ENCODE measurements at places on chromosomes 12 and 14.

GRCh38 chr14:104363891-104364760 lies 215.4 kb upstream of the C14orf180 start:
- no peak overlapping the region for H3K27ac ChIP-seq
- H3K4me3 ChIP-seq: no peak overlapping the region
- H3K4me1 ChIP-seq: no peaks in the 10 kb centered on the region
- DNase-seq: no peak
- H3K36me3 ChIP-seq: no peaks in the 10 kb centered on the region

DNA sequence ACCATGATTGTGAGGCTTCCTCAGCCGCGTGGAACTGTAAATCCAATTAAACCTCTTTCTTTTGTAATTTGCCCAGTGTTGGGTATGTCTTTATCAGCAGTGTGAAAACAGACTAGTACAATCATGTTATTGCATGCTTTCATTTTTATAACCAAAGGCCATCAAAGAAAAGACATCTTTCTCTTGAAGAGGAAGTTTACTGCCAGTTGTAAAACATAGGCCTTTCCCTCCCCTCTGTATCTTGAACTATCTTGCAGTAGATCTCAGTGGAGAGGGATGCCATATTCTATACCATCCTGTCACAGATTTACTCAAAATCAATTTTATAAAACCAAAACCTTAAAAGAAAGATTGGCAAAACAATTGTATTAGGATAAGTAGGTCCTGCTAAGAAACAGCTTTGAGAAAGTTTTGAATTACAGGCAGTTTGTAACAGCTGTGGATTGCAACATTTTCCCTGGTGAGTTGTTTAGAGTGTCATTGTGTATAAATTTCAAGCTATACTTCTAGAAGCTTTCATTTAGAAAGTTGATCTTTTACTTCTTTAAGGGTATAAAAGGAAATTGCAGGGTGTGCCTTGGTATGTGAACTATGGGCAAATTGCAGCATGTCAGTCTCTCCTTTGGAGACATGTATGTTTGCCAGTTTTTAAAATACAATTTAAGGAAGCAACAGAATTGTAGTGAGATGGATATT lies 128.0 kb downstream of the ATP23 start:
- no peaks in the 10 kb centered on the region for H3K36me3 ChIP-seq
- H3K4me3 ChIP-seq: no peak overlapping the region
- no peak for DNase-seq
- peak overlapping the region; percentile 54 for H3K27ac ChIP-seq
- H3K27me3 ChIP-seq: peaks cover 2% of the 10 kb centered on the region

GRCh38 chr14:103916636-103917262 lies 11.5 kb upstream of the TDRD9 start:
- H3K27ac ChIP-seq: no peak overlapping the region
- no peaks in the 10 kb centered on the region for H3K27me3 ChIP-seq
- DNase-seq: no peak

GRCh38 chr12:123026094-123026853 lies 45.8 kb downstream of the ARL6IP4 start:
- no peak for DNase-seq
- H3K27ac ChIP-seq: no peak overlapping the region
- peaks cover 5% of the 10 kb centered on the region for H3K4me1 ChIP-seq
- H3K4me3 ChIP-seq: no peak overlapping the region
- H3K36me3 ChIP-seq: no peaks in the 10 kb centered on the region

GRCh38 chr12:109302358-109302757 lies 6.7 kb downstream of the FOXN4 start:
- no peak for DNase-seq
- H3K27me3 ChIP-seq: peaks cover 58% of the 10 kb centered on the region
- no peak overlapping the region for H3K27ac ChIP-seq
- H3K36me3 ChIP-seq: no peaks in the 10 kb centered on the region

GRCh38 chr12:75349946-75350345 lies 15.5 kb downstream of the GLIPR1L1 start:
- no peak overlapping the region for H3K27ac ChIP-seq
- H3K36me3 ChIP-seq: peaks cover 11% of the 10 kb centered on the region
- H3K27me3 ChIP-seq: peaks cover 4% of the 10 kb centered on the region

- H3K36me3 ChIP-seq: peaks cover 12% of the 10 kb centered on the region
- H3K4me1 ChIP-seq: peaks cover 15% of the 10 kb centered on the region
- H3K27me3 ChIP-seq: no peaks in the 10 kb centered on the region
- no peak overlapping the region for H3K4me3 ChIP-seq
Observed at GRCh38 chr14:68612049-68612448, 180.8 kb downstream of the ZFP36L1 start.

GRCh38 chr12:11686120-11686519 lies 36.6 kb downstream of the ETV6 start:
- H3K27ac ChIP-seq: no peak overlapping the region
- H3K36me3 ChIP-seq: peaks cover 5% of the 10 kb centered on the region
- no peaks in the 10 kb centered on the region for H3K27me3 ChIP-seq
- DNase-seq: no peak
- no peak overlapping the region for H3K4me3 ChIP-seq
- H3K4me1 ChIP-seq: peaks cover 50% of the 10 kb centered on the region

GRCh38 chr14:91586410-91586809 lies 76.3 kb upstream of the PPP4R3A start:
- no peaks in the 10 kb centered on the region for H3K36me3 ChIP-seq
- H3K27me3 ChIP-seq: peaks cover 4% of the 10 kb centered on the region
- no peak overlapping the region for H3K27ac ChIP-seq
- no peak for DNase-seq

DNA sequence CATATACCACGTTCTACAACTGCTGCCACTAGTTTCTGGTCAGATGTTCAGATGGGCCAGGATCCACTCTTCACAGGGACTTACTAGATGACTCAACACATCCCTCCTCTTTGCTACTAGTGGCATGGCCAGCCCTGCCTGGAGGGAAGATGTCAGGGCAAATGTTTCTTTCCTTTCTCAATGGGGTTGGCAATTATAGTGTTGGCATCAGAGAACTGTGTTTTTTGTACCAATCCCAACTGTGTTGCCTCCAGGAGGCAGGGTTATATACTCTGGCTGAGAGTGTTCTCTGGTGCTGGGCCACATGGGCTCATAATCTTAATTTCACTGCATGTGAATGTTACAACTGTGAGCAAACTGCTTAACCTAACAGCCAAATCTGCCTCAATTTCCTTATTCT lies 69.9 kb upstream of the AVPR1A start:
- no peak overlapping the region for H3K27ac ChIP-seq
- H3K27me3 ChIP-seq: peaks cover 21% of the 10 kb centered on the region
- no peak overlapping the region for H3K4me3 ChIP-seq
- H3K4me1 ChIP-seq: no peaks in the 10 kb centered on the region
- H3K36me3 ChIP-seq: no peaks in the 10 kb centered on the region

DNA sequence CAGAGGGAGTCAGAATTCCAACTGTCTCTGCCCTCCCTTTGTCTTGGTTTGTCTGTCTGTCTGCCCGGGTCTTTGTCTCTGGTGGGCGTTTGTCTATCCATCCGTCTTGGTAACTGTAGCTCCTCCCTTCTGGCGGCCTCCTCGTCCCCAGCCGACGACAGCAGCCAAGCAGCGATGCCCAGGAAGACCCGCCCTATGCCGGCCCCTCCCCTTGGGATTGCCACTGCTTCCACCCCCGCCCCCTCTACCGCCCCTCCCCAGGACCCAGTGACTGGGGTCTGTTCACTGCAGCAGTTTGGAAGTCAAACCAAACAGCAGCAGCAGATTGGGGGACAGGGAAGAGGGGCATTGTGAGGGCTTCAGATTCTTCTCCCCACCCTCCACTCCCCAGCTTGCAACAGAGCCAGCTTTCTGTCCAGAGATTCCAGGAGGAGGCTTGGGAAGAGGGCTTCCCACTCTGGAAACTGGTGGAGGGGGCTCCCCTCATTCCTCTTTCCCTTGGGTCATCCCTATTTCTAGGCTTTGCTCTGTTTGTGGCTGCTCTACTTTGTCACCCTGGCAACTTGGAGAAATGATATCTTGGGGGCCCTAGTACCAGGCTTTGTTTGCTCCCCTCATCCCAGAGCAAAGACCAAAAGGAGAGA lies 2.4 kb upstream of the RARG start:
- no peak overlapping the region for H3K4me3 ChIP-seq
- no peak overlapping the region for H3K27ac ChIP-seq
- H3K36me3 ChIP-seq: no peaks in the 10 kb centered on the region

GRCh38 chr12:90854136-90854689 lies 100.8 kb downstream of the CCER1 start:
- H3K27ac ChIP-seq: no peak overlapping the region
- H3K4me1 ChIP-seq: peaks cover 7% of the 10 kb centered on the region
- DNase-seq: no peak
- H3K4me3 ChIP-seq: no peak overlapping the region
- H3K27me3 ChIP-seq: no peaks in the 10 kb centered on the region
- H3K36me3 ChIP-seq: no peaks in the 10 kb centered on the region

- no peak overlapping the region for H3K27ac ChIP-seq
- DNase-seq: no peak
- H3K27me3 ChIP-seq: no peaks in the 10 kb centered on the region
- H3K4me1 ChIP-seq: peaks cover 8% of the 10 kb centered on the region
- no peak overlapping the region for H3K4me3 ChIP-seq
- H3K36me3 ChIP-seq: peaks cover 35% of the 10 kb centered on the region
Observed at GRCh38 chr12:62296001-62296400, 35.8 kb downstream of the USP15 start.

DNA sequence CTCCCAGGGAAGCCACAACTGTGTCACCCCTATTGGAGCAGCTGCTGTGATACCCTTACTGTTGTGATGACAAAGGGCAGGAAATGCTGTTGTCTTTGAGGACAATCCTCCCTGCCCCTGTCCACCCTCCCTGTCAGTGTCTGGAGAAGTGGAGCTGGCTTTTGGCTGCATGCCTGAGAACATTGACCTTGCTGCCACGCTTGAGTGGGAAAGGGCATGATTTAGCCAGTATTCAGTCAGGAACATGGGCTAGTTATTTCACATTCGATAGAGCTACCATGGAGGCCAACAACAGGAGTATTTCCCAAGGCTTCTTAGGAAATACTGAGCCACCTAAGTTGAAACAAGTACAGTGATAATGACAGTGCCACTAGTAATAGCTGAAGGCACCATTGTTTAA lies 59.4 kb downstream of the MYRFL start:
- no peaks in the 10 kb centered on the region for H3K27me3 ChIP-seq
- DNase-seq: no peak
- no peak overlapping the region for H3K27ac ChIP-seq

DNA sequence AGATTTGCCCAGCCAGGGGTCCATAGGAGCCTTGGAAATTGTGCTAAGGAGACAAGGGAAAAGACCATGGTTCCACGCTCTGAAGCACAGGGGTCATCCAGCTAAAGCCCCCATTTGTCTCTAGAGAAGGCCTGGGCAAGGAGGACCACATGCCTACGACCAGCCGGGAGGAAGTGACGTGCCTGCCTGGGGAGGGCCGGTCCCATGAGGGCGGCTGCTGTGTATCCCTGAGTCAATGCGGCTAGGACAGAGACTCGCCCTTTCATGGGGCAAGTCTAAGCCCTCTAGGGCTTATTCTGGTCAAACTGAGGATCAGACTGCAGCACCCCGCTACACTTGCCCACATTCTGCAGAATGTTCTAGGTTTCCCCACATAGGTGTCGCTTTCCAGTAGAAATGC lies 20.6 kb upstream of the RIN3 start:
- no peaks in the 10 kb centered on the region for H3K36me3 ChIP-seq
- no peaks in the 10 kb centered on the region for H3K27me3 ChIP-seq
- DNase-seq: no peak
- H3K4me3 ChIP-seq: no peak overlapping the region
- H3K27ac ChIP-seq: no peak overlapping the region

DNA sequence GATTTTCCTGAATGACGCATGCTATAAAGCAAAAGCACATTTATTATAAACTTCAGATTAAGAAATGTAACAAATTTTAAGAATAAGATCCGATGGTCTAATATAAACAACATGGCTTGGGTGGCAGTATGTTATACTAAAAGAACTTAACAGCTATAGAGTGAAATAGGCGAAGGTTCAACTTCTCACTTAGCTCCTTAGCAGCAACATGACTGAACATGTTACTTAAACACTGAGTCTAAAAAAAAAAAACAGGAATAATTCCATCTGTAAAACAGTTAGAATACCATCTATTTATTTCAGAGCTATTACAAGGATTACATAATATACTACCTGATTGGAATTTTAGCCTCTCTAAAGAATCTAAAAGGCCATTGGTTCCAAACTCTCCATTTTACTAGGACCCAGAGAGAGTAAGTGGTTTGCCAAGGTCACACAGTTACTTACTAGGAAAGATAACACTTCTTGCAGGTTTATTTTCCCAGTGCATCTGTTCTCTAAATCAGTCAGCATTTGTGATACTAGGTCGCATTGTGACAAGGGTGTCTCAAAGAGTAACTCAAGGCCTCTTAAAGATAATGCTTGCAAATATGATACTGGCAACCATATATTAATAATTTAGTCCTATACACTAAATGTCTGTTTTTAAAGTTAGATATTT lies 14.8 kb downstream of the OSBPL8 start:
- H3K36me3 ChIP-seq: peaks cover 1% of the 10 kb centered on the region
- no peak overlapping the region for H3K4me3 ChIP-seq
- H3K4me1 ChIP-seq: peaks cover 34% of the 10 kb centered on the region
- no peak for DNase-seq
- H3K27me3 ChIP-seq: no peaks in the 10 kb centered on the region
- no peak overlapping the region for H3K27ac ChIP-seq

GRCh38 chr12:69239922-69240630 lies 707 bp downstream of the CPSF6 start:
- peak overlapping the region; percentile 81 for H3K27ac ChIP-seq
- H3K36me3 ChIP-seq: peaks cover 2% of the 10 kb centered on the region
- peaks cover 34% of the 10 kb centered on the region for H3K4me1 ChIP-seq
- no peaks in the 10 kb centered on the region for H3K27me3 ChIP-seq
- H3K4me3 ChIP-seq: peak overlapping the region; percentile 90

GRCh38 chr14:74963705-74964271 lies 8.4 kb upstream of the PGF start:
- no peak for DNase-seq
- peaks cover 48% of the 10 kb centered on the region for H3K27me3 ChIP-seq
- no peak overlapping the region for H3K27ac ChIP-seq
- peaks cover 3% of the 10 kb centered on the region for H3K4me1 ChIP-seq
- no peak overlapping the region for H3K4me3 ChIP-seq

DNA sequence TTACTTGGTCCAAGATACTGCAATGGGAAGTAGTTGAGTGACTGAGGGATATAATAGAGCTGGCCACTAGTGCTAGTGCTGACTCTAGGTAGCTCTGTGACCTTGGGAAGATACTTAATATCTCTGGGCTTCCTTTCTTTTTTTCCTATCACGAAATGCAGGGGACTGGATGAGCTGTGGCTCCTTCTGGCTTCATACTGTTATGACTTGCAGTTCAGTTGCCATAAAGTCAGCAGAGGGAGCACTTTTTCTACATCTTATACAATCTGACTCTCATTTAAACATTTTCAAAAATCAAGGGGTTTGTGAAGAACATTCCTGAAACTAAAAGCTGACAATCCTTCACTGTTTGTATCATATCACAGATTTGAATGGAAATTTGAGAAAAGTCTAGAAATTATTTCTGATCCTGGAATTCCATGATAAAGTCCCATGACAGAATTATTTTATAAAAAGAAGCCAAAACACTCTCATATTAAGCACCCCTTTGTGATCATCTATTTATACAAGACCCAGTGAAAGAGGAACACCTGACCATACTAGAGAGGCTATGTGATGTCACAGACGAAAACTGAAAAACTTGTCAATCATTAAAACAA lies 5.3 kb downstream of the BHLHE41 start:
- no peak overlapping the region for H3K27ac ChIP-seq
- H3K4me3 ChIP-seq: no peak overlapping the region
- DNase-seq: no peak
- peaks cover 30% of the 10 kb centered on the region for H3K4me1 ChIP-seq
- H3K36me3 ChIP-seq: no peaks in the 10 kb centered on the region

Measured in osteocyte (in vitro differentiated cells).